ENCODE measurements at places on chromosomes 5 and 9.

DNA sequence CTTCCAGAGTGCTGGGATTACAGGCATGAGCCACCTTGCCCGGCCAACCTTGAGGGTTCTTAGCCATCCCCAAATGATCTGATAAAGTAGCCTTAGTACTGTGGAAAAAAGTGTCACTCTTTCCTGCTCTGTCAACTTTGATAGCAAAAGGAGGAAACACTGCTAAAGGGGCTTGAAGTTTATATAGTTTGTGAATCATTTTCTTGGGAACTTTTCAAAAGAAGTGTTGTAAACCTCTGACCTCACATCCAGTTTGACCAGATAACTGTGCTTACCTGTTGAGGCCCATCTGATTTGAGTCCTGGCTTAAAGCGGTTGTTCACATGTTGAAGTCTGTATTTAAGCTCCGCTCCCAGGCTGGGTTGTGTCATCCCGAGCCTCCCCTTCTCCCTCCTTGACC is 303.3 kb downstream of the DOCK8 start:
- DNase-seq: no peak

- DNase-seq: no peak
These were observed 3.2 kb downstream of the SLC34A1 start for GRCh38 chr5:177387405-177387804.

GRCh38 chr5:52603778-52604554 is 183.8 kb upstream of the ITGA1 start:
- no peak for DNase-seq

GRCh38 chr5:52150501-52150900 is 637.2 kb upstream of the ITGA1 start:
- no peak for DNase-seq

GRCh38 chr5:96410013-96410412 is 23.0 kb downstream of the PCSK1 start:
- DNase-seq: no peak

GRCh38 chr5:66669862-66670195 is 73.6 kb downstream of the MAST4 start:
- no peak for DNase-seq

- no peak for DNase-seq
These were observed 136.4 kb downstream of the KDM4C start for GRCh38 chr9:6894135-6894534.

- no peak for DNase-seq
These were observed 64.5 kb downstream of the SEC61B start for GRCh38 chr9:99286536-99286935.

DNA sequence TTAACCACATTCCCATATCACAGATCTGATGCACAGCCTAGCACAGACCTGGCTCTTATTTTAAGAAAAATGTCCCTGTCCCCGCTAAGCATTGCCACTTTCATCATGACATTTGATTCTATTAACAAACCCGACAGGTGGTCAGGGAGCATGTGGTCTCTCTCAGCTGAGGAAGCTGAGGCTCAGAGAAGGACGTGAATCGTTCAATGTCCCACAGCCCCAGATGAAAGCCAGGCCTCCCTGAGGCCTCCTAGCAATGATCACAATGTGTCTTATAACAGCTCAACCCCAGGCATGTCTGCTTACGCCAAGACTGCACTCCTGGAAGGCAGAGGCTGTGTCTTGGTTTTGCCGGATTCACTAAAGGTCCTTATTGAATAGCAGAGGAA is 10.4 kb upstream of the CRB2 start:
- no peak for DNase-seq

DNA sequence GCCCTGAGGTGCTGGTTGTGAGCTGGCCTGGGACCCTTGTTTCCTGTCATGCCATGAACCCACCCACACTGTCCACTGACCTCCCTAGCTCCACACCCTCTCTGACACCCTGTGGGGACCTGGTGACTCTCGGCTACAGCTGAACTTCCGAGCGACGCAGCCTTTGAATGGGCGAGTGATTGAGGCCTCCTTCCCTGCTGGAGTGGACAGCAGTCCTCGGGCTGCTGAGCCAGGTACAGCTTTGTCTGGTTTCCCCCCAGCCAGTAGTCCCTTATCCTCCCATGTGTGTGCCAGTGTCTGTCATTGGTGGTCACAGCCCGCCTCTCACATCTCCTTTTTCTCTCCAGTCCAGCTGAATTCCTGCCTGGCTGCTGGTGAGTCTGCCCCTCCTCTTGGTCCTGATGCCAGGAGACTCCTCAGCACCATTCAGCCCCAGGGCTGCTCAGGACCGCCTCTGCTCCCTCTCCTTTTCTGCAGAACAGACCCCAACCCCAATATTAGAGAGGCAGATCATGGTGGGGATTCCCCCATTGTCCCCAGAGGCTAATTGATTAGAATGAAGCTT is 6.1 kb downstream of the CA9 start:
- no peak for DNase-seq

DNA sequence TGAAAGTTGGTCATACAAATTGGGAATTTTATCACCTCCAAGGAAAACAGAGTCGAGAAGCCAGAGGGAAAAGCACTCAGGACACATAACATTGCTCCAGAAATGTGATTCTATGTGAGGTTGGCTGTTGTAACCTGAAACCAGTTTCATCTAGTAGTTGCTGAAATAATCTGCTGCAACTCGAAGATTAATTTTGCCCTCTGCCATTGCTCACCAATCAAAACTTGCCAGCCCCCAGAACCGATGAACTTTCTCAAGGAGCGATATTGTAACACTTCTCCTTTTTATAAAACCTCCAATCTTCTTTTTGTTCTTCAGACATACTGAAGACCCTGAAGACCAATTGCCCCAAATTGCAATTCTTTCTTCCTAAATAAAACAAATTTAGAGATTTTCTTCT is 31.1 kb downstream of the C5orf58 start:
- DNase-seq: no peak

GRCh38 chr5:31095796-31096195 is 97.7 kb upstream of the CDH6 start:
- no peak for DNase-seq

DNA sequence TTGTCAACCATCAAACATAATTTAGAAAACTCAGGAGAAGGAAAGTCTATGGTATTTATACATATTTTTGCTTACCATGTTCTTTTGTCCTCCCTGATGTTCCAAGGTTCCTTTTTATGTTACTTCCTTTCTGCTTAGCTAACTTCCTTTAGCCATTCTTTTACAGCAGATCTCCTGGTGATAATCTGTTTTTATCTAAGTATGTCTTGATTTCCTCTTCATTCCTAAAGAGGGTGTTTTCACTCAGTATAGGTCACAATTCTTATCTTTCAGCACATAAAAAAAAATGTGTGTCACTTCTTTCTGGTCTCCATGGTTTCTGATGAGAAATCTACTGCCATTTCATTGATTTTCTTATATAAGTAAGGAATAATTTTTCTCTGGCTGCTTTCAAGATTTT is 384.4 kb upstream of the PDE4D start:
- DNase-seq: no peak
